ENCODE measurements at places on chromosomes 1 and 21.
A peak's percentile ranks its signal among the peaks of the same experiment; 100 is the strongest.

GRCh38 chr1:32485554-32486255, 20.8 kb downstream of the ZBTB8B start:
- DNase-seq: no peak

DNA sequence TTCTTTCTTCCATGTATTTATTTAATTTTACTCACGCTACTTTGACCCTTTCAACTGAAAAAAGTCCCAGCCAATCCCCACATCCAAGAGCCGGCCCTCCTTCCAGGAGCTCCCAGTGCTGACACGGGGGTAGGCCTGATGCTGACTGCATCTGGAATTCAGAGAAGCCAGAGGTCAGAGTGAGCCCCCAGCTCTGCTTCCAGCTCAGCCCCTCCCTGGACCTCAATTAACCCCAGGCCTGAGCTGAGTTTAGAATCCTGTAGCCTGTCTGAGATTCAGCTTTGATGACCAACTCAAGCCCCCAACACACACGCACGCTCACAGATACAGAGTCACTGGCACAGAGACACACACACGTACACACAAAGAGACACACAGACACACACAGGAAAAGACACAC, 247.9 kb downstream of the NPHP4 start:
- no peak for DNase-seq

- no peak for DNase-seq
Measured at GRCh38 chr1:54989473-54989872, 9.0 kb downstream of the TMEM61 start.

GRCh38 chr1:245153552-245154428, 995 bp upstream of the KIF26B start:
- DNase-seq: peak; percentile 25

- DNase-seq: no peak
Measured at GRCh38 chr1:44571712-44572571, 102.3 kb downstream of the TMEM53 start.

DNA sequence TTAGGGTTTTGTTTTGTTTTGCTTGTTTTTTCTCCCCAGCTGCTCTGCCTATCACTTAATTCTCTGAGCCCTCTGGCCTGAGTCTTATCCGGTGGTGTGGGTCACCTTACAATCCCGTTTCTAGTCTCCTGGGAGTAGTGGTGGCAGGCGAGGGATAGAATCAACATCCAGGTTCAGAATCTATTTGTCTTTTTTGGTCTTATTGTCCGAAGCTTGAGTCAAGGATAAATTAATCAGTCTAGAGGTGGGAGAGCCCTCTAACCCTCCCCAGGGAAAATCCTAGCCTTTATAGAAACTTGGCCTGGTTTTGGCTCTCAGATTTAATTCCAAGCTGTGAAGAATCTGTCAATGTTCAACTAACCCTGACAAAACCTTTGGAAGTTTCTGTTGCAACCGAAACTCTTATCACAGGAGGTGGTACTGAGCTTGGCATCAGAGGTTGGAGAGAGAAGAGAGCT, 246.3 kb downstream of the FGGY start:
- no peak for DNase-seq

Measured in hypothalamus (tissue), 51 donors.